Stimulated activated CD4-positive, alpha-beta T cell treated with anti-CD3 and anti-CD28 coated beads, TNF-alpha, amount 100 ng/mL, for 1 hour (primary cell): ENCODE measurements at places on chromosomes 3 and 15.

- no peak for DNase-seq
These were observed 174.0 kb downstream of the SUCNR1 start for GRCh38 chr3:152047465-152047864.

- DNase-seq, result no peak
These were observed 135.1 kb upstream of the SEMA6D start for GRCh38 chr15:47582233-47582632.

DNA sequence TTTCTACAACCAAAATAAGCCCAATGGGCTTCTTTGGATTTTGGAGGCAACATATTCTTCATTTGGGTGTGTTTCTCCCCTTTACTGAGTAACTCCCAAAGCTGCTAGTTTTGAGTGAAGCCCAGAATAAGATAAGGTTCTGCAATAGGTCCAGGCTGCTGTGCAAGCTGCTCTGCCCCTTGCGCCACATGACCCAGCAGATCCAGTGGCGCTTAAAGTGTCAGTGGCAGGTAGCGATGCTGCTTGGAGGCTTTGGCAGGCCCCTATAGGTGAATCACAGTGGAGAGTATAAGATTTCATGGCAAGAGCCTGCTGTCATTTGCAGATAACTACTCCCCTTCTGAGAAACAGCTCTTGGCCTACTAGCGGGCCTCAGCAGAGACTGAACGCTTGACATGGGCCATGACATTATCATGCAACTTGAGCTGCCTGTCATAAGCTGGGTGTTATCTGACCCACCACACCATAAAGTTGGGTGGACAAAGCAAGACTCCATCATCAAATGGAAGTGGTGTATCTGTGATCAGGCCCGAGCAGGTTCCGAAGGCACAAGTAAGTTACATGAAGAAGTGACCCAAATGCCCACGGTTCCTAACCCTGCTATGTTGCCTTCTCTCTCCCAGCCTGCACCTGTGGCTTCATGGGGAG, 88.4 kb upstream of the OXTR start:
- no peak for DNase-seq

- DNase-seq, result no peak
These were observed 319.1 kb upstream of the TBL1XR1 start for GRCh38 chr3:177516158-177517011.

- DNase-seq, result no peak
These were observed at the start of gene MSL2 for GRCh38 chr3:136196064-136196400. Gene MSL2, minus strand, starts transcription at chr3:136196335. Its CDS starts 1,222 bp downstream, at chr3:136195113.

DNA sequence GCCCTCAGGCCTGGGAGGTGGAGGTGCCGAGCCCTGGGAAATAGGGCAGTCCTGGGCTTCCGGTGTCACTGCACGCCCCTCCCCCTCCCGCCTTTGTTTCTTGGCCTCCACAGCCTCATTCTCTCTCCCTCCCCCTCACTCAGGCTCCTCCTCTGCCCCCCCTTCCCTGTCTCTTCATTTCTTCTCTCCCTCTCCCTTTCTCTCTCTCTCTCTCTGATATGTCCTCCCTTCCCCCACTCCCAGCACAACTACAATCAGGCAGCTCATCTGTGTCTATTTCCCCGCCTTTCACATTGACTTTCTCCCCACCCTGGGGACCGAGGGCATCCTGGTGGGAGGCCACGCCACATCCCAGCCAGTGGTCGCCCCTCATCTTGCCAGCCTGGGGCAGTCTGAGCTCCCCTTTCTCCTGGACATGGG, 40.2 kb downstream of the IDH2 start:
- no peak for DNase-seq

GRCh38 chr3:175651716-175652115, 792.6 kb downstream of the NAALADL2 start:
- no peak for DNase-seq

- no peak for DNase-seq
These were observed 105.7 kb downstream of the PPP2R3A start for GRCh38 chr3:136070953-136071949.

DNA sequence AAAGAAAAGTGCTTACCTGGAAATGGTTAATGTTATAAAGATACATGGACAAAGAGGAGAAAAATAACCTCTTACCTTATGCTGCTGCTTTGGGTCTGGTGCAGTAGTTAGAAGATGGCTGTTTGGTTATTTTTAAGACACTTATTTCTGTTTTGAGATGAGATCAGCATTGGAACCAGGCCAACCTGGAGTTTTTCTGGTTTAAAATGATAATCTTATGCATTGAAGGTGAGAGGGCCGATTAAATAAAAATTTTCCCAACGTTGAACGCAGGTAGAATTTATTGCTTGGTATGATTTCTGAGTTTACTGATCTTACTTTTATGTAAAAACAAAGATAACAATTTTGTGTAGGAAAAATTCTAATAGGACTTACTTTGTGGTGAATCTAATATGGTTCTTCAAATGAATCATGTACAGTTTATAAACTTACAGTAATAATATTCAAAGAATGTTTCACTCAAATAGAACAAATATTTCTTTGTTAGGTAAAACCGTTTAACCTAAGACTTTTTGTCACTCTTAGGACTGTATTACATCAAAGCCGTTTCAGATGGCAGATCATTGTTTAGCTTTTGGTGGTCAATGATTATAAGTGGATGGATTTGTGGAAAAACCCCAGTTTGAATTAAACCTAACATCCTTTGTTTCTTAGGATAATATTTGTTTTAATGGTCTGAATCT, 14.9 kb downstream of the UBE2E2 start:
- no peak for DNase-seq

GRCh38 chr15:85800478-85801123, 5.9 kb upstream of the KLHL25 start:
- DNase-seq, result no peak

DNA sequence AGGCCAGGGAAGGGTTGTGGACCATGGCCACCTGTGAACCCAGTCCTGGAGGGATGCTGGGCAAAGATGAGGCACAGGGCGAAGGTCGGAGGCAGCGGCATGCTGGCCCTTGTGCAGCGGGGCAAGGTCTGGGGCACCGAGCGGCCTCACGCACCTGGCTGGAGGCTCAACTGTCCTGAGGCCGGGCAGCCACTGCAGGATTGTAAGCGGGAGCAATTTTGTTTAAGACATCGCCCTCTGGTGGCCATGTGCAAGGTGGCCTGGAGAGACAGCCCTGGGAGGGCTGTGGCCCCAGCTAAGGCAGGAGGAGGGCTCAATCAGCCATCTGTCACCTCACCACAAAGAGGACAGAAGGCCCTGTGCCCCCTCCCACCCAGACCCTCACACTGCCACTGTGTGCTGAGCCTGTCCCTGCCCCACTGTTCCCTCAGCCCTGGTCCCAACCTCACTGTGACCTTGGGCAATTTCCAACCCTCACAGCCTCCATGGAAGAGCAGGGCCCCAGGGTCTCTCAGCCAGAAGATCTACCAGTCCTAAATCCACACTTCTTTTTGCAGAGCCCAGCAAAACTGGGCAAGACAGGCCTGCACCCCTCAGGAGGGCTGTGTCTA, 46.2 kb downstream of the TPRA1 start:
- peak; percentile 18 for DNase-seq

GRCh38 chr3:65483480-65483879, 555.2 kb downstream of the MAGI1 start:
- no peak for DNase-seq

- DNase-seq, result no peak
These were observed 394.5 kb downstream of the MFSD1 start for GRCh38 chr3:159196359-159196758.

- no peak for DNase-seq
These were observed 31.6 kb upstream of the ZNF770 start for GRCh38 chr15:35019404-35020327.

GRCh38 chr3:124563376-124563775, 166.9 kb upstream of the UMPS start:
- no peak for DNase-seq
